Psoas muscle (tissue), 8 donors: ENCODE measurements at places on chromosomes 3 and 15. TPM values are rescaled to one million over a fixed set of nuclear protein-coding genes. Genes with fewer than 3 reads are reported as not detected.

DNA sequence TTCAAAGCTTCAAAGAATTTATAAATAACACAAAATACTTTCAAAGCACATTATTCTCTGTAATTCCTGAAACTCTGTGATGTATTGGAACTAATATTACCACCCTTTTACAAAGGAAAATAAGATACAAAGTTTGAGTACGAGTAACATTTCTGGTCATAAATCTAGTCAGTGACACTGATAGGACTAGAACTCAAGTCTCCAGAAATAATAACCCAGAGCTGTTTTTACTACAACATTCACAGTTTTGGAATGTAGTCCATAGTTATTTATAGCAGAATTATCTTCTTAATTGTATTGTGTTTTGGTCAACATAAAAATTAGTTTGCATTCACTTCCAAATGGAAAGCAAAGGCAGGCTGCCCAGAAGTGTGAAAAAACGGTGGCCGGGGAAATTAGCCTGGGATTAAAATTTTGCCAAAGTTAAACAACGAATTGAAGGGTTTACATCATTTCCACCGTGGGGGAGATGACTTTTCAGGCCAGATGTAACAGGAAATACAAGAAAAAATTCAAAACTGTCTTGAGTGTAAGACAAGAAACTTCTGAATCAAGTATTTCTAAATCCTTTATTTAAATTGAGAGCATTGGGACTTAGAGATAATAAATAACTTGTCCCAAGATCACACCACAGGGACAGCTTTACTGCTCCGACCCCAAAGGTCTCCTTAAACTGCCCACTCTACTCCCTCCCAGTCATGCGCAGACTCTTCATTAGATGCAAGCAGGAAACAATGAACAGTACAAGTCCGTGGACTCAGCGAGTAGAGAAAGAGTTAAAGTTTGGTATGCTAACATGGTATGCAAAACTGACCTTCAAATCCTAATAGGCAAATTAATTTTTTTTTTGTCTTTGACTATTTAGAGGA, 74.3 kb upstream of the VGLL4 start:
- H3K4me1 ChIP-seq, result peaks cover 11% of the 10 kb centered on the region
- H3K36me3 ChIP-seq, result no peaks in the 10 kb centered on the region
- H3K4me3 ChIP-seq, result peak overlapping the region; percentile 90
- H3K27me3 ChIP-seq, result no peaks in the 10 kb centered on the region
- no peak for DNase-seq

DNA sequence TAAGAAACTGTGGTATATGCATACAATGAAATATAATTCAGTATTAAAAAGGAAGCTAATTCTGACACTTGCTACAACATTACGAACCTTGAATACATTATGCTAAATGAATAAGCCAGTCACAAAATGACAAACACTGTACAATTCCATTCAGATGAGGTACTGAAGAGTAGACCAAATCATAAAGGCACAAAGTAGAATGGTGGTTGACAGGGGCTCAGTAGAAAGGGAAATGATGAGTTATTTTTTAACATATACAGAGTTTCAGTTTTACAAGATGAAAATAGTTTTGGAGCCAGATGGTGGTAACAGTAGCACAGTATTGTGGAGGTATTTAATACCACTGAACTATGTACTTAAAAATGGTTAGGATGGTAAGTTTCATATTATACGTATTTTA, 254.6 kb upstream of the RBMS3 start:
- H3K4me1 ChIP-seq, result no peaks in the 10 kb centered on the region
- no peaks in the 10 kb centered on the region for H3K27me3 ChIP-seq
- no peaks in the 10 kb centered on the region for H3K36me3 ChIP-seq
- no peak overlapping the region for H3K27ac ChIP-seq
- no peak overlapping the region for H3K4me3 ChIP-seq

DNA sequence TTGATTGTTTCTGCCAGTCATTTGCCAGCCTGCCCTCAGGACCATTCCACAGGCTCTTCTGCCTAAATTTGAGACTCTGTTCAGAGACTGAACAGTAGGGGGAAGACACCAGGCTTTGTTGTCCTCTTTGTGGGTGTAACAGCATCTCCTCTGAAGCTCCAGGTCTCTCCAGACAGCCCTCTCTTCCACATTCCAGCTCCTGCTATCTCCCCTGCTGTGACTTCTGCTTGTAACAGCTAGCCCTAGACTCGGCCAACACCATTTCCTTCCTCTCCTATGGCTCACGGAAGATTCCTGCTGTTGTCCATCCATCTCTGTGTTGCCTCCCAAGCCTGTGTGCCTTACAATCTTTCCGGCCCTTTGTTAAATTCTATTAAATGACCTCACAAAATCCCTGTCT, 40.2 kb downstream of the SUCLG2 start:
- H3K4me1 ChIP-seq, result no peaks in the 10 kb centered on the region
- H3K36me3 ChIP-seq, result peaks cover 14% of the 10 kb centered on the region
- H3K27ac ChIP-seq, result no peak overlapping the region
- H3K27me3 ChIP-seq, result no peaks in the 10 kb centered on the region

DNA sequence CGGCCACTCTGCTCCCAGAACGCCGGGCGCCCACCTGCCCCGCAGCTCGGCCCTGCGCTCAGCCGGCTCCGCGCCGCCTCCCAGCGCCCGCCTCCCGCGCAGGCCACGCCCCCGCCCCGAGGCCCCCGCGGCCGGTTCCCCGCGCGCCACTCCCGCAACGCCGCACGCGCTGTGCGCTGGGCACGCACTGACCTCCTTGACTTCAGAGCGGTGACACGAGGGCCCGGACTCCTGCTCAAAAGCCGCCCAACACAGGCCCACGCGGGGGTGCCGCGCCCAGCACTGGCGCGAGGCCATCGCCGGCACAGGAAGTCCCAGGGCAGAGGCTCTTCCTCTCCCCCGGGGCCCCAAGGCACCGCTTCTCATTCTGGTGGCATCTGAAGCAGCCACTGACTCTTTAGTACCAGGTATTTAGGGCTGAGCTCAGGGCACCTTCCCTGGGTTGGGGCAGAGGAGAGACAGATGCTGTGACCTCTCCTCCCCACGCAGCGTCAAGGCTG, 12.4 kb downstream of the TNK2 start:
- DNase-seq, result peak; percentile 91
- H3K27me3 ChIP-seq, result no peaks in the 10 kb centered on the region
- peak overlapping the region; percentile 82 for H3K4me3 ChIP-seq
- H3K4me1 ChIP-seq, result peaks cover 74% of the 10 kb centered on the region
- H3K36me3 ChIP-seq, result no peaks in the 10 kb centered on the region
- peak overlapping the region; percentile 91 for H3K27ac ChIP-seq

GRCh38 chr3:99875929-99876841, 58.5 kb downstream of the CMSS1 start:
- DNase-seq, result peak; percentile 77
- H3K4me3 ChIP-seq, result peak overlapping the region; percentile 70
- peaks cover 4% of the 10 kb centered on the region for H3K36me3 ChIP-seq
- H3K27me3 ChIP-seq, result no peaks in the 10 kb centered on the region

- H3K36me3 ChIP-seq, result no peaks in the 10 kb centered on the region
- H3K27me3 ChIP-seq, result no peaks in the 10 kb centered on the region
- H3K27ac ChIP-seq, result no peak overlapping the region
- no peak for DNase-seq
- H3K4me1 ChIP-seq, result no peaks in the 10 kb centered on the region
Measured at GRCh38 chr3:116886202-116886893, 176.8 kb downstream of the TUSC7 start.

DNA sequence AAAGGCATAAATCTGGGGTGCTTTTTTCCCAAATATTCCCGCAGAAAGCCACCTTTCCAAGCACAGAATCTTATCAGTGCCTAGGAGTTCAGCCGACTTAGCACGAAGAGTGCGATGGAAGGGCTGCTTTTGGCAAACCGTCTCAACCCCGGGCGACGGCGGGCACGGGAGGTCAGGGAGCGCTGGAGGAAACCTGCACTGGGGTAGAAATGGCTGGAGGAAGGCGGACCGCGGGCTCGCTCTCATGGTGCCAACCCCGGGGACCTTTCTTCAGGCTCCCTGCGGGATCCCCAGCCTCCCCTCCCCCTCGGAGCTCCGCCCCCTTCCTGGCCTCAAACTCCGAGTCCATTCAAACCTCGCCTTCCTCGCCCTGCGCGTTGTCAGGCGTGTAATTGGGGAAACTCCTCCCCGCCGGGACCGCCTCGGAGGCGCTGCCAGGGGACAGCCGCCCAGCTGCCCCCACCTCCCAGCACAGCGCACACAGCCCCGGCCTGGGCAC, at the start of gene GABRG3:
GABRG3 (plus strand) TSS at position 470 of the 499 bp plus-strand sequence.
- no peaks in the 10 kb centered on the region for H3K4me1 ChIP-seq
- H3K4me3 ChIP-seq, result no peak within 1 kb of the TSS
- no peaks in the 10 kb centered on the region for H3K36me3 ChIP-seq
- no peak within 1 kb of the TSS for H3K27ac ChIP-seq
- peak; percentile 11 for DNase-seq
- peaks cover 19% of the 10 kb centered on the region for H3K27me3 ChIP-seq

GRCh38 chr15:98684995-98685525, 36.7 kb downstream of the IGF1R start:
- no peaks in the 10 kb centered on the region for H3K27me3 ChIP-seq
- H3K4me1 ChIP-seq, result peaks cover 49% of the 10 kb centered on the region
- DNase-seq, result no peak
- H3K36me3 ChIP-seq, result no peaks in the 10 kb centered on the region

Gene PTH1R
- 2.4 TPM for total RNA-seq
